ENCODE measurements at places on chromosomes 4 and X.
A peak's percentile ranks its signal among the peaks of the same experiment; 100 is the strongest.

- DNase-seq: peak; percentile 16
Measured at GRCh38 chr4:10305816-10306215, 151.4 kb downstream of the ZNF518B start.

DNA sequence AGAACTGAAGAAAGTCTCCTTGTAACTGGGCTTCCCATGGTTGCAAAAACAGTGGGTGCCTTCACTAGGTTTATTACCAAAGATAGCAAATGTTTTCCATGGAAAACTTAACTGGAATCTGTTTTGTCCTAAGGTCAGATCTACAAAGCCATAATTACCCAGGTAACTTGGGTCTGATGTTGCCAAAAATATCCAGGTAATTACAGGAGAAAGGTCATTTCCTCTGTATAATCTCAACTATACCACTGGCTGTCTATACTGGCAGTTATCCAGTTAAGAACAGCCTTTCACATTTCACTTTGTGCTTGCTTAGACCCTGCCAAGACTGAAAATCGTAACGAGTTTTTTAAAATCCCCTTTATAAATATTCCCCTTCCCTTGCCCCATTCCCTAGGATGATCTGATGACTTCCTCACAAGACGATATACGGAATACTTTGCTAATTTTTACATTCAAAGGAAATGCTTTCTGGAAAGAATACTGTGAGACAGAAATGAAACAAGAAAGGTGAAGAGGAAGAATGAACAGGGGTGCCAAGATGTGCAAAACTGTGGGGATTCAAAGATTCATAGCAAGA is 105.5 kb downstream of the MAML3 start:
- no peak for DNase-seq

DNA sequence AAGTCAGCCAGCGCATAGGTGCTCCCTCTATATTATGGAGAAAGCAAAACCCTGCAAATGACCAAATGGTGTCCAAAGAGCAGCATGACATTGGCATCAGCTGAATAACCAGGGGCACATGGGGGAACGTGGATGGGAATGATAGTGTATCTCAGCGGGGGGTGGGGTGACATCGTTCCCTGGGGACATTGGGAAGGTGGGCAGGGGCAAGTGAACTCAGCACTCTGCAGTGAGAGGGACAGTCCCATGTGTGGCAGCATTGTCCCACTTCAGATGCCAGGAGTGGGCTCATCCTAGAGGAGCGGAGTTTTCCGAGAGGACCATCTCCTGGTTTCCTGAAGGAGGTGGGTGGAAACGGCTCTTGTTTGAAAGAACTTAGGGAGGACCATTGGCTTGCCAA is 64.8 kb downstream of the NELFA start:
- no peak for DNase-seq

DNA sequence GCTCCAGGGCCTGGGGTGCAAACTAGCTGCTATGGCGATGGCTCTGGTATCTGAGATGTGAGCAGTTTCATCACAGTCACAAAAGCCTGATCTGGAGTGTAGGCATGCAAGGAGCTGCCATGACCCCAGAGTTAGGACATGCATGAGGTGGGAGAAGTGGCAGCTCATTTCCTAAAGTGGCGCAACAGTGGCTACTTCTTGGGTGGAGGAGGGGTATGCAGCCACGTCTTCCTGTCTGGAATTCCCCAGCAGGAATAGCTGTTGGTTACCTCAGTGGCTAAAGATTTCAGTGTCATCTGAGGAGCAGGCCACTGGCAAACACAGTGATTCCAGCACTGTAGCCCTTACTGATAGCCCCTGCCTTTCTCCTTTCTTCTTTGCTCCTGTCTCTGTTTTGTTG is 1382.5 kb downstream of the C4orf33 start:
- peak; percentile 72 for DNase-seq

GRCh38 chr4:149766135-149766534 is 49.5 kb downstream of the IQCM start:
- no peak for DNase-seq

- no peak for DNase-seq
Measured at GRCh38 chrX:107563824-107564223, 64.5 kb upstream of the PRPS1 start.

DNA sequence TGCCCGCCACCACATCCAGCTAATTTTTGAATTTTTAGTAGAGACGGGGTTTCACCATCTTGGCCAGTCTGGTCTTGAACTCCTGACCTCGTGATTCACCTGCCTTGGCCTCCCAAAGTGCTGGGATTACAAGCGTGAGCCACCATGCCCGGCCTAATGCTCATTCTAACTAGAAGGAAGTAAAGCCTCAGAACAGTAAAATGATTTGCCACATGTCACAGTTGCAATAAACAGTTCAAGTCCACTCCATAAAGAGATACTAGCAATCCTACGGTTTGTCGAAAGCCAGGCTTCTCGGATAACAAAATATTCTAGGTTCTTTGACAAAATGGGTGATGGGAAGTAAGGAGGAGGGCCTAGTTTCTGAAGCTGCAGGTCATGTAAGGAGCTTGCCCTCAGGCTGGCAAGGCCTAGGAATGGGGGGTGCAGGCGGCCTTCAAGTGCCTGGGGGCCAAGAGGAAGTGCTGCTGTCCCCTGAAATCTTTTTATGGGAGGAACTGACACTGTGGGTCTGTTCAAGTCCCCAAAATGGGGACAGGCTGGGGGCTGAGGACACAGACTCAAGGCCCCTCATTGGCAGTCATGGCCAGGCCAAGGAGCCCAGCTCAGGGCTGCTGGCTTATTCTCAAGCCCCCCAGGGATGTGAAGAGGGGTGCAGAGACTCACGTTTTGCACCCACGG is 31.8 kb upstream of the ACSL1 start:
- no peak for DNase-seq

DNA sequence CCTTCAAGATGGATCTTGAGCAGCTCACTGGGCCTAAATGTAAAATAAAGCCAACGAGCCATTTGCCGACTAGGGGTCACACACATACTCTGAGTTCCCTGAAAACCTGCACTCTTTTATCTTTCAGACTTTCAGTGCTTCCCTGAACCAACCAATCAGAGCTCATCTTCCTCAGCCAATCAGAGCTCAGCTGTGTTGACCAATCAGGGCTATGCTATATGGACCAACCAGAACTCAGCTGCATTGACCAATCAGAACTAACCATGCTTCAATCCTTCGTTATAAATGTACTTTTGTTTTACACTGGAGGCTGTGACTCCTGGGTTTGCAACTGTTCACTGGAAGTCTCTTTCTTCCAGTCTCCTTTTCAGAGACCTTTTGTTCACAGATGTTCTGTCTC is 19.3 kb downstream of the SLC25A53 start:
- DNase-seq: peak; percentile 14

GRCh38 chr4:124304941-124305340 is 407.6 kb downstream of the ANKRD50 start:
- no peak for DNase-seq

DNA sequence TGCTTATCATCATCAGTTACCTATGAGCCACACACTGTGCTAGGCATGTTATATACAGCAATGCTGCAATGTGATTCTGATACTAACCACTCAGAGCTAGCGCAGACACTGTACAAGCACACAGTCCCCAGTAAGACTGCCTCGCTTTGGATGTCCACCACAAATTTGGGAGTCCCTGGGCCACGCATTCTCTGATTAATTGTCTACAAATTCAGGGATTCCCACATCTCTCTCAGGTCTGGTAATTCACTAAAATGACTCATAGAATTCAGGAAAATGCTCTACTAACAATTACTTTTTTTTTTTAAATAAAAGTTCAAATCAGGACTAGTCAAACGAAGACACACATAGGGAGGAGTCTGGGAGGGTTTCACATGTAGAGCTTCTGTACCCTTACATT is 652.1 kb upstream of the AADAT start:
- no peak for DNase-seq

DNA sequence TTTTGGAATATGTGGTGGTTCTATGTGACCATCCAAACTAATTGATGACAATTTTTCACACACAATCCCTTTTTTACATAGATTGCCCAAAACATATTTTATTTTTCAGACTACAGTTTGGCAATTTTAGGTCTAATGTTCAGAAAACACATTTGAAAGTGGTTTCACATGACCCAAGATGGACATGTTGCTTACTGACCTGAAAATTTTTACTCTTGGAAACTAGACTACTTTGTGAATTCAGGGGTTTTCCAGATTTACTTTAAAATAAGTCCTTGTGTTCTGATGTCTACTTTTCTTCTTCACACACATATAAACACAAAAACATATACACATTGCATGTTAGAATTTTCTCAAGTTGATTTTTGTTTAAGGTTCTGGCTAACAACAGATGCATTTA is 79.5 kb downstream of the HMGB2 start:
- no peak for DNase-seq

DNA sequence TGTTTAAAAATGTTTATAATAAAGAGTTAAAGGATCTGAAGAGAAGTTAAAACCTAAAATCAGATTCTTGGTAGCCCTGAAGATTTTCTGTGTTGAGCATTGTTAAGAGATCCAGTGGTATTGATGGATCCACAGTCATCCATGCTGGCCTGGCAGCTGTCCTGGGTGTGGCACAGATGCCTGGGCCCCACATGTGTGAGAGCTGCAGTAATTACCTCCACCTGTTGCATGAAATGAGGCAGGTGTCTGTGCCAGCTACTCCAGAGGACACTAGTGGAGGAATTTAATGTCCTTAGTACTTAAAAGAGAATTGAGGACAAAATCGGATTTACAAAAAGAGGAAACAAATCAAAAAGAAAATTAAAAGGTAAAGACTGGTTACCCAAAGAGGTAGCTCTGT is 44.0 kb downstream of the MGST2 start:
- no peak for DNase-seq

DNA sequence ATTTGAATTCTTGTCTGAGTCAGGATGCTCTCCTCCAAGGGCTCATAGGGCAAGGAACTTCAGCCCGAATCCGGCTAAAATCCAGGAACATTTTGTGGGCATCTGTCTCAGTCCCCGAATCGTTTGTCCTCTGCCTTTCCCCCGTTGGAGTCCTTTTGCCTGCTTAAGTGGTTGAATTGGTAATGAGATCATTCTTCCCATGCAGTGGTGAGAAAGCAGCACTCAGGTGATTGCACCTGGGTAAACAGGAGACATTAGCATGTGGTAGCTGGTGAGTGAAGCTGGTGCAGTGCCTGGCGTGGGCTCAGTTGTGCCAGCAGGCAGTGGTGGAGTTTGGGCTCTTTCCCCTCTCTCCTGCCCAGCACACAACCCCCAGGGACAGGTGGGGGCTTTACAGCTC is 61.9 kb upstream of the MTM1 start:
- no peak for DNase-seq

DNA sequence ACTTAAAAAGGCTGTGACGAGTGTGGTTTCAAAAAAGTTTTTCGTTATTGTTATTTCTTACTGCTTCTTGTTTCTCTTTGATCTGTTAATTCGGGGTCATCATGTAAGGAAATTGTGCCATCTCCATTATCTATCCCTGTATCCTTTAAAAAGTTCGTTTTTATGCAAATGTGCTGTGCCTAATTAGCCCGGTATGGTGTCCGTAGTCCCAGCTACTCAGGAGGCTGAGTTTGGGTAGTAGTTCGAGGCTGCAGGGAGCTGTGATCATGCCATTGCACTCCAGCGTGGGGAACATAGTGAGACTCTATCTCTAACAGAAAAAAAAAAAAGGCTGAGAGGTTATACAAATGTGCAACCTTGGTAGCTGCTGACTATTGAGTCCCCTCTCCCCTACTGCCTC is 45.1 kb downstream of the ARL9 start:
- no peak for DNase-seq

DNA sequence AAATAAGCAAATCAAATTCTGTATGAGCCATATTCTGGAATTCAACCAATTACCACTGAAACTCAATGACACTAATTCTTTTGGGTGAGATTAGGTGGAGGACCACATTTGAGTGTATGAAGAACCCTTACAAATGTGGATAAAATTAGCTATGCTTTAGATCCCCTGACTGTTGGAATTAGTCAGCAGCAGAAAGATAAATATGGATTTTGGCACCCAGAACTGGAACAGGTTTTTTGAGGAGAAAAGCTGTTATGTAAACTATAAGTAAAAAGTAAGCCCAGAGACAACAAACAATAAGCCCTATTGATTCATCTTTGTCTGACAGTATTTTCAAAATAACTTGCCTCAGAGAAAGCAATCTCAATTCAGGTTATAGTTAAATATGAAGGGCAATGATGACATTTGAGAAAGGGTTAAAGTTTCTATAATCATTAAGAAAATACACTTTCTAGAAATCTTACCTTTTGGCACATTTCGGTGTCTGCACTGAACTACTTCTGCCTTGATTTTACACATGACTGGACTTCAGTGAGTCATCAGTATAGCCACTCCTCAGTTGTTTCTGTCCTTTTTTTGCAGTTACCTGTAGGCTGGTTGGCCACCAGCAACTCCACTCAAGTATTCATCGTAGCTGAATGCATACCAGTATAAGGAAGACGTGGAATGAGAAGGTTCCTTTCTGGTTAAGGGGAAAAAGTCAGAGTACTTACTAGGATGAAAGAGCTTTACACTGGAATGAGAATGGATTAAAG is 80.0 kb downstream of the KCTD8 start:
- DNase-seq: no peak

- no peak for DNase-seq
Measured at GRCh38 chr4:190121759-190122158, 51.8 kb upstream of the DUX4 start.

DNA sequence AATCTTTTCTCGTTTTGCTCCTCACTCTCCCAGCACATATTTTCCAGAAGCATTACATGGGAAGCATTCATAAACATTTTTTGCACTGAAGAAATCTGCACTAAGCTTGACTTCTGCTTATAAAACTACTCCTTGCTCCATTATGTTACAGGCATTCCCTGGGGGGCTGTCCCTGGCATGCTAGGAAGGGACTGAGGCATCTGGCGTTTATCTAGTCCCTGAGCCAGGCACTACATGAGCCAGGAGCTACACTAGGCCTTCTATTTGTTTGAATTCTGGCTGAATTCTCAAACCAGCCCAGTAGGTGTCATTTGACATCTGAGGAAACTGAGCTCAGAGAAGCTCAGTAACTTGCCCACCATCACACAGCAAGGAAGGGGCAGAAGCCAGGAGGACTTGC is 43.3 kb downstream of the NHSL2 start:
- DNase-seq: no peak

Measured in EL (cell line).